Lower leg skin (tissue), 4 donors: ENCODE measurements at places on chromosomes 11 and 22.

DNA sequence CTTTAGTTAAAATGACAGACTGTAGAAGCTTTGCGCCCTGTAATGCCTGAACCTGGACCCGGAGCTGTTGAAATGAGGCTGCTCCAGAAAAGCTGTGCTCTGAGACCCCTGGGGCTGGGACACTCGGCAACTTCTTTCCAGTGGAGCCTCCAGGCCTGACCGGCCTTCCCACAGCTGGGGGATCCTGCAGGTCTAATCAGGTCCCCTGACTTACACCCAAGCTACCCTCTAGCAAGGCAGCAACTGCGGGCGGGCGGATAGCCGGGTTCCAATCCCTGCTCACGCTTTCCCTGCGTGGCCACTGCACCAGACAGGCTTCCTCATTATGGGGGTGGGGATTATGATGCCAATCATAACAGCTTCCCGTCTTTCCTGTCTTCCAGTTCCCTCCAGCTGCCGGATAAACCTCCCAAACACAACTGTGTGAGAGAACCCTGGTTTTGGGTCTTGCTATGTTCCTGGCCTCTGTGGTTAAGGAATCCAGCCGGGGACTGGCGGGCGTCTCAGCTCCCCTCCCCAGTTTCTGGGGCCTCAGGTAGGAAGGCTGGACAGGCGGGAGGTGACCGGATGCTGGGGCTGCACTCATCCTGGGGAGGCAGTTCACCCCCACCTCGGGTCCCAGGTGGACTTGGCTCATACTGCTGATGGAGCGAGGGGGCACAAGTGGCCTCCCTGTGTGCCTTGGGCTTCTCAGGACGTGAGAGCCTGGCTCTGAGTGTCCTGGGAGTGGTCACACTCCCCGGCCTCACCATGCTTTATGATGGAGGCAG lies 38.6 kb downstream of the PARVG start:
- DNase-seq = peak; percentile 10

DNA sequence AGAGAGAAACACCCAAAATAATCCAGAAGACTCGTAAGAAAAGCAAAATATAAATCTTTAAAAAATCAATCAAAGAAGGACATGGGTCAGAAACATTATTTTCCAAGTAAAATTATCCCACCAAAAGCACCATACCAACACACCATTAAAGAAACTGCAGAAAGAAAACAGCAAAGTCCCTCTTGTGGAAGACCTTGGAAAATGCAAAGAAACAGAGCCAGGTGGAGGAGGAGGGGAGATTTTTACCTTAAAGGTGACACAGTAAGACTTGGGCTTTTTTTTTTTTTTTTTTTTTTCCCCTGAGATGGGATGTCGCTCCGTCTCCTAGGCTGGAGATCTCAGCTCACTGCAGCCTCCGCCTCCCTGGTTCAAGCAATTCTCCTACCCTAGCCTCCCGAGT lies 123.8 kb downstream of the LARGE1 start:
- no peak for DNase-seq

- no peak for DNase-seq
Measured at GRCh38 chr11:13206086-13206640, 71.4 kb upstream of the BMAL1 start.

GRCh38 chr11:100949443-100949842 lies 180.2 kb downstream of the PGR start:
- no peak for DNase-seq
